ENCODE measurements at places on chromosomes 5 and 9. TPM values are rescaled to one million over a fixed set of nuclear protein-coding genes. Genes with fewer than 3 reads are reported as not detected.

DNA sequence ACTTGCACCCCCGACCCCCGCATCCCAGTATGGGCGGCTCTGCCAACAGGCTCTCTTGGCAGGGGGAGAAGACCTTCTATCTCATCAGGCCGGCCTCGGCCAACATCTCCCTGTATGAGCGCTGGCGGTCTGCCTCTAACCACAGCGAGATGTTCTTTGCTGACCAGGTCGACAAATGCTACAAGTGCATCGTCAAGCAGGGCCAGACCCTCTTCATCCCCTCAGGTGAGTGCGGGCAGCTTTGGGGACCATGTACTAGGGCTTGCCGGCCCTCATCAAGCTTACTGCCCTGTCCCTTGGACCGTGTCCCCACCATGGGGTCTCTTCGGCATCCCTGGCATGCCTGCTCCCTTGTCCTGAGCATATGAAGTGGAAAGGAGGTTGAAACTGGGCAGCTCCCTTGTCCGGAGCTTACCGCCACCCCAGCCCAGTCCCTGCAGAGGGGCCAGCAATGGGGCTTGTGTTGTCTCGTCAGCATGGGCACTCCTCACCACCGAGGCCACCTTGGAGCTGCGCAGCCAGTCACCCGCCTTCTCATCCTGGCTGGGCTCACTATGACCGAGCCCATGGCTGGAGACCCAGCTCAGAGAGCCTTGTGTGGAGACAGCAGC is 78.1 kb downstream of the PHF2 start:
- no peak for DNase-seq

- DNase-seq: no peak
Measured at GRCh38 chr9:126461608-126462007, 135.0 kb downstream of the MVB12B start.

GRCh38 chr5:171601266-171601881 is 181.9 kb downstream of the FGF18 start:
- no peak for DNase-seq

GRCh38 chr9:85603936-85604335 is 137.8 kb downstream of the AGTPBP1 start:
- DNase-seq: no peak

DNA sequence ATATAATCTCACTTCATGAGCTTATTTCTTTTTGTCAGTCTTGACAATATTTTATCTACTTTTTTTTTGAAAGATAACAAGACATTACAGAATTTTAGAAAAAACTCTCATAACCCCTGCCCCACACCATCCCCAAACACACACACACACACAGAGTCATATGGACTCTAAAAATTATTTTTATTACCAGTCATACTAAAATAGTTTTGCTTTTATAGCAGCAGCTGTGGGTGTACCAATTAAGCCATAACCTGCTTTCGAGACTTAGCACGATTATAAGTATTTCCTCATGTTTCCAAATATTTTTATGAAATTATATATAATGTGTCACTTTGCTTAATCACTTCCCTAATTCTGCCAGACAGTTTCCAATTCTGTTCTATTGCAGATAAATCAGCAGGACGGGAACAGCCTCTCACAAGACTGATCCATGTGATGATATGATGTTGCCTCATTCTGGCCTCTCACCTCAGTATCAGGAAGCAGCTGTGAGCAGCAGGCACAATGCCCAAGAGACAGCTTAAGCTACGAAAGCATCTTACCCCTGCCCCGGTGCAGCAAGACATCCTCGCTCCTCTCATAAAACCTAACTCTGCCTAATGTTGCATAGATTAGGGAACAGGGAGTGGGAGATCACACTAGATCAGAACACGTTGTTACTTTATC is 7.0 kb downstream of the PDCL start:
- no peak for DNase-seq

DNA sequence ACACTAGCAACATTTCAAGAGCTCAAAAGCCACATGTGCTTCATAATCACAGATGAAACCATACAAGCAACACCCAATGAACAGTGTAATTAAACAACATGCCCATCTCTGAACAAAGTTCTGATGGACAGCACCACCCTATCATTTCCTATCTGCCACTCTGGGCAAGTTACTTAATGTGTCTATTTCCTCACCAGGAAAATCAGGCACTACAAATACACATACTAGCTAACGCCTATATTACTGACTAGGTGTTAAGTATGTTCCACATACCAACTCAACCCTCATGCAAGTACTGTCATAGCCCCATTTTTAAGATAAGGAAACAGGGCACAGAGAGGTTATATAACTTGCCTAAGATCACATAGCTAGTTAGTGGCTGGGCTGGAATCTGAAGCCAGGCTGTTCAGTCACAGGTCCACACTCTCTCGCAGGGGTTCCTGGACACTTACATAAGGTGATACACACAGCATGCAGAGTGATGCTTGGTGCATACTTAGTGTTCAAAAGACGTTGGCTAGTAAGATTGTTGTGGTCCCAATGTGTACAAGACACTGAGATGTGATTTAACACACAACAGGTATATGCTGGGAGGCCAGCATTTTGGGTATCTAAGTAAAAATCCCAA is 24.2 kb downstream of the CORO2A start:
- DNase-seq: no peak

GRCh38 chr5:636951-637350 is 24.8 kb downstream of the CEP72 start:
- no peak for DNase-seq

DNA sequence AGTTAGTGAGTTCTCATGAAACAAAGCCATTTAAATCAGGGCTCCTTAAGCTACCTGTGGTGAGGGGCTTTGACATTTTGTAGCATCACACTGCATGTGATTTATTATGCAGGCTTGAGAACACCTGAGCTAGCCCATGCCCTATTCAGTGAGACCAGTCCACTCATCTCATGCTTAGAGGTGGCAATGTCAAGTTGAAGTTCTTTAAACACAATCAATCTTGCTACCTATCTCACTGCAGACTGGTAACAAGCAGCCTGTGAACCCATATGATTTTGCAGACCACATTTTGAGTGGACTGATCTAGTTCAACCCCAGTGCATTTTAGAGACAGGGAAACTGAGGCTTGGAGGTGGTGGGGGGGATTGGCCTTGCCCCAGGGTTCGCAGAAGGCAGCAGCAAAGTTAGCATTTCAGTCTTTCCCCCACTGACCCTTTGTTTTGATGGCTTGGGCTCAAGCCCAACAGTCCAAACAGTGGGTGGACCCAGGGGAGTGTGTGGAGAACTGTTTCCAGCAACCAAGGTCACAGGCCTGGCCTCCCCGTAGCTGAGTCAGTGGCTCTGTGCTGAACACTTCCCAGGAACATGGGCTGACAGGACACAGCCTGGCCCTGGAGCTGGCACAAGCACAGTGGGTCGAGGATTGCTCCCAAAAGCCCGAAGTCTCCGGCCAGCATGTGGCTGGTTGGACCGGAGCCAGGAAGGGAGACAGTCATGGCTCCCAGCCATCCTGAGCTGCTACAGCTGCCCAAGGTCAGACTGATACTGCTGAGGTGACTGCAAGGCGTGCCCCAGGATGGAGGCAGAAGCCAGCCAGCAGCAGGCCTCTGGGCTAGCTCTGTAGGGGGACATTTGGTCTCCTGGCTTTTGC is 95.3 kb downstream of the RGS3 start:
- DNase-seq: no peak

DNA sequence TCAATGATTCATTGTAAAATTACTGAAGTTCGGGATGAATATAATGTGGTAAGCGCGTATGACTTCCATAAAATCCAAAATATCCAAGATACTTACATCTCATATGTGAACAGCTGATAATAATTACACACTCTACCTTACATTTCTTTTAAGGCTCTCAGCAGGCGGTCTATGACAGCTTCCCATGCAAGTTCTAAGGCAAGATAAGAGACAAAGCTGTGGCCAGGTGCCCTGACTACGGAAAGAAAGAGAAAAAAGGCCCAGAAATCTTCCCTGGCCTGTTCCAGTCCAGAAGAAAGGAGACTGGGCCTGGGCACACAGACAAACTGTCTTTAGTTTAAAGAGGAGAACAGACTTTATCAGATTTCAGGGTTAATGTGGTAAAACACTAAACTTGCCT is 69.1 kb downstream of the ARSB start:
- no peak for DNase-seq

DNA sequence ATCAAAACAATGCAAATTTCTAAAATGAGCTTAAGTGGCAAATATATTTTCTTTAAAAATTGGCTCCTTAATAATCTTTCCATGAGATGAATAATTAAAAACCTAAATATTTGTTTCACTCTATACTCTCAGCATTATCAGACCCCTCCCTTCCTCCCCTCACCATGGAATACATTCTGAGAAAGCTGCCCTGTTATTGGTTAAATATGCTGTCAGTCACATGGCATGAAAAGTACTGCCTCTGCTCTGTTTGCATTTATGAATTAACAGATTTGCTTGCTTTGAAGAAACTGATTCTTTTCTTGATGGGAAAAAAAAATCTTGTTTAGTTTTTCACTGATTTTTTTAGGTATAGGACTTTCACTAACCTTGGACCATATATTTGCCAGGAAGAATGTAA is 17.0 kb upstream of the RPS23 start:
- no peak for DNase-seq

GPR151 gene
- polyA plus RNA-seq: not detected

DNA sequence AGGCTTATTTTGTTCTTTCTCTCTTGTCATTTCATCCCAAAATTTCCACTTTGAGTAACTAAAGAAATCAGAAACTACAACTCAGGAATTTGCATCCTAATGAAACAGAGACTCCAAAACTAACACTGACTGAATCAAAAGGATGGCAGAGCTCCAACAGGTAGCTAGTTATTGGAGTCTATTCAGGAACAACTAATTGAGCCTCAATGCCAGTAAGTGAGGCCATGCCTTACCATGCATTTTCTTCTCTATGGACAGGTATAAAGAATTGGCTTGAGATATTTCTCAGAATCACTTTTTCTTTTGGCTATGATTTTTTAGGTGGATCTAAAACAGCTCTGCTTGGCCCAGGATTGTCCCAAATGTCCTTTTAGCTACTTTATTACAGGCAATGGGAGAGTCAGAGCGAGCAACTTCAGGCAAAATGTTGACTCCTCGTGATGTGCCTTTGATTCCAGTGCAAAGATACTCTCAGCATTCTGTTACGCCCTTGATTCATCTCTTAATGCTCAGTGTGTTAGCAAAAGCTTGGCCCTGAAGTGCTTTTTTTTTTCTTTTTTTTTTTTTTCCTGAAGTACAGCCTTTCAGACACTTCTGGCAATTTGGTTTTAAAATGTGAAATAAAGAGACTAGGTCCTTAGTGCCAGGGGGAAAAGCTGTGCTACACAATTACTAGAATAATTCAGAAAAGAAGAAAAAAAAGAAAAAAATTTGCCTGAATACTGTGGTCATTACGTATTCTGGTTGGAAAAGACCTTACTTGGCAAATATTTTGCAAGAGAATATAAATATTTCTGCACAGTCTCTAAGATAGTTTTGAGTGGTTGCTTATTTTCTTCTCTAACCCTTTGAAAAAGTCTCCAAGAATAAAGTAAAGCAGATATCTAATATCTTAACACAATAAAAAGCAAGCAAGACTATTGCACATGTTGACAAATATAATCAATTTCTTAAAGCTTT is 423.7 kb downstream of the ANXA1 start:
- DNase-seq: no peak

DNA sequence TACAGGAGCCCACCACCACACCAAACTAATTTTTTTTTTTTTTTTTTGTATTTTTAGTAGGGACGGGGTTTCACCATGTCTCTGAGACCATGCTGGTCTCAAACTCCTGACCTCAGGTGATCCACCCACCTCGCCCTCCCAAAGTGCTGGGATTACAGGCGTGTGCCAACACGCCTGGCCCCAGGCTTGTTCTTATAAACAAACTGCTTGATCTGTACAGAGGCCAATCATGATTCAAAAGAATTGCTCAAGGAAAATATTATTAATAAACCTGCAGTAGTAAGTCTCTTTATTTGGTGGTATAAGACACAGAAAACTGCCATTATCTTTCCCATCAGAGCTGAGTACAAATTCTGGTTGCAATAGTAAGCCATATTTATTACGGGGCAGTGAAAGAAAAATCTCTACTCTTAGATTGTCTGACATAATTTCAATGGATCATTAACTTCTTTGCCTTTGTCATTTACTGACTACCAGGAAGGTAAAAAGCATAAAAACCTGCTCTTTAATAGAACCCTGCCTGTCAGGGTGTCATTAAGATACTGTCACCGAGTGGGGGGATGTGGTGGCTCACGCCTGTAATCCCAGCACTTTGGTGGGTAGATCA is 33.3 kb downstream of the RASEF start:
- DNase-seq: no peak

BAAT gene
- polyA plus RNA-seq: 1.7 TPM

DNA sequence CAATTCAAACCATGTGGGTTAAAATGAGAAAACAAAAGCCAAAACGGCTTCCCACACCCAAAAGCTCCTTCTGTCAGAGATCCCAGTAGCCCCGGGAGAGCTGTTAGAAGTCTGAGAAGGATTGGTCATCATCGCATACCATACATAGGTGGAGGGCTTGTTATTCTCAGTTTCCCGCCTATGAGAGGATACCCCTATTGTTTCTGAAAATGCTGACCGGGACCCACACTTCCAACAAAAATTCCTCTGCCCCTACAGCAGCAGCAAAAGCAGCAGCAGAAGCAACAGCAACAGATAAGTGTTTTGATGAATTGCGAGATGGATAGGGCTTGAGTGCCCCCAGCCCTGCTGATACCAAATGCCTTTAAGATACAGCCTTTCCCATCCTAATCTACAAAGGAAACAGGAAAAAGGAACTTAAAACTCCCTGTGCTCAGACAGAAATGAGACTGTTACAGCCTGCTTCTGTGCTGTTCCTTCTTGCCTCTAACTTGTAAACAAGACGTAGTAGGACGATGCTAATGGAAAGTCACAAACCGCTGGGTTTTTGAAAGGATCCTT is at the start of gene TEK:
Gene TEK (plus strand): TSS at position 245 of the 561 bp plus-strand sequence. CDS start 366 bp downstream, outside the sequence.
- DNase-seq: no peak

TAF11L5 gene
- not detected for polyA plus RNA-seq

SPATA31A3 gene
- not detected for polyA plus RNA-seq

KYAT1 gene
- 6.2 TPM for polyA plus RNA-seq

All from forelimb muscle (tissue), 1 donor.